NB4 (cell line): ENCODE measurements at places on chromosomes 2 and 18.

GRCh38 chr2:100939445-100939844, 62.6 kb upstream of the RPL31 start:
- DNase-seq, result no peak

- no peak for DNase-seq
Observed at GRCh38 chr2:9767656-9768281, 75.5 kb upstream of the TAF1B start.

GRCh38 chr2:112142525-112143078, 4.4 kb downstream of the FBLN7 start:
- DNase-seq, result no peak

GRCh38 chr18:3931013-3931315, 481.0 kb downstream of the TGIF1 start:
- DNase-seq, result no peak

DNA sequence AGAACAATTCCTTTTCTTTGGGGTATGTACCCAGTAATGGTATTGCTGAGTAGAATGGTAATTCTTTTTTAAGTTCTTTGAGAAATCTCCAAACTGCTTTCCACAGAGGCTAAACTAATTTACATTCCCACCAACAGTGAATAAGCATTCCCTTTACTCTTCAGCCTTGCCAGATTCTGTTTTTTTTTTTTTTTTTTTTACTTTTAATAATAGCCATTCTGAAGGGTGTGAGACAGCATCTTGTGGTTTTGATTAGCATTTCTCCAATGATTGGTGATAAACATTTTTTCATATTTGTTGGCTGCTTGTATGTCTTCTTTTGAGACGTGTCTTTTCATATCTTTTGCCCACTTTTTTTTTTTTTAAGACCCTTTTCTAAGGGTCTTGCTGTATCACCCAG, 137.4 kb downstream of the RTN4 start:
- no peak for DNase-seq

DNA sequence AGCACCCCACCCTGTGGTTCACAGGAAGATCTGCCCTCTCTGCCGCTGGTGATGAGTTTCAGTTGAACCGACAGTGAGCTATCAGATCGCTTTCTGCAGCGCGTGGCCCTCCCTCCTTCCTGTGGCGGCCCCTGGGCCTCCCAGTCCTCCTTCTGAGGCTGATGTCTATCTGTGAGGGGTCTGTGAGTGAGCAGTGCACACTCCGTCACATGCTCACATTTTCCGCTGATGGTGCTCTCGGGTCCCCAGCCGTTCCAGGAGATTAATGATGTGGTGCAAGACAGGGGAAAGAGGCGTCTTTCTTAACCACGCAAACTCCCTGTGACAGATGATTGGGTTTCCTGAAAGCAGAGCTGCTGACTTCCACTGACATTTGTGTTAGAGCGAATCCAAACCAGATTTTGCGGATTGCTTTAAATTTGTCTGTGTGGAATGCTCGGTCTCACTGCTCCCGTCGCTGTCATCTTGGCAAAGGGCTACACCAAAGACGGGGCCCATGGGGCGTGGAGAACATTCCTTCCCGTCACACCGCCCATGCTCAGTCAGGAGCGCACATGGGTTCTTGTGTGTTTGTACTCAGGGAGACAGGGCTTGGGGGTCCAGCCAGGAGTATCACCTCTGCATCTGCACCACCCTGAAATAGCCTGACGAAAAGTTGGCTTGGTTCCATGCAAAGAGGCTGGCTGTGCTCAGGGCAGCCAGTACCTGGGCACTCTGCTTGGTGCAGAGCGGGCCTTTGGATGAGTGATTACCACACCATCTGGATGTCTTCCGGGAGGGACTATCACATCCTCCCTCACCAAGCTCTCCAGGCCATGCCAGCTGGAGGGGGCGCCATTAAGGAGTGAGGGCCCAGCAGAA, 154.7 kb upstream of the HS6ST1 start:
- DNase-seq, result peak; percentile 100

DNA sequence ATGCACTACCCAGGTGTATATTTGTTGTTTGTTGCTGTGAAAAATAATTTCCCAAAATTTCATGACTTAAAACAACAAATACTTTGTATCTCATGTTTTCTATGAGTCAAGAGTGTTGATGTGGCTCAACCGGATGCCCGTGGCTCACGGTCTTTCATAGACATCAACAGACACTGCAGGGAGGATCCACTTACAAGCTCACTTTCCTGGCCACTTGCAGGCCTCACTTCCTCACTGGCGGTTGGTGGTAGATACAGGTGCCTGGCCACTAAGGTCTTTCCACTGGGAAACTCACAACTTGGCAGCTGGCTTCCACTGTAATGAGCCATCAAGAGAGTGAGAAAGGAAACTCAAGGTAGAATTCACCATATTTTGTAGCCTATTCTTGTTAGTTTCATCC, 662.9 kb downstream of the IRS1 start:
- peak; percentile 97 for DNase-seq

GRCh38 chr2:196592911-196593881, 46.3 kb upstream of the CCDC150 start:
- DNase-seq, result peak; percentile 15

- DNase-seq, result no peak
Observed at GRCh38 chr2:234247453-234248180, 197.1 kb downstream of the SPP2 start.

DNA sequence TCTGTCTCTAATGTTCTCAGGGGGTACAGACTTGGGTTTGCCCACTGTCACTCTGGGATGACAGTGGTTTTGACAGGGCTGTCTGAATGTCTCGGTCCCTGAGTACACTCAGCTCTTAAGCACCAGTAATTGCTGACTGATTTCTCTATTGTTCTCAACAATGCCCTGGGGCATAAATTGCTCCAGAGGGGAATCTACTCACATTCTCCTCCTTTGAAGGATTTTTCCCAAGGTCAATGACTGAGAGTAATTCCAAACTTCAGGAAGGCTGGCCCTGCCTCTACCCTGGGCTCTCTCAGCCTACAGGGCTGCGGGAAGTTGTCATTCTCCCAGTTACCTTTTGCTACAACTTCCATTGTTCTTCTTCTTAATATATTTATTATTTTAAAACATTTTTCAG, 36.5 kb downstream of the MC2R start:
- no peak for DNase-seq

DNA sequence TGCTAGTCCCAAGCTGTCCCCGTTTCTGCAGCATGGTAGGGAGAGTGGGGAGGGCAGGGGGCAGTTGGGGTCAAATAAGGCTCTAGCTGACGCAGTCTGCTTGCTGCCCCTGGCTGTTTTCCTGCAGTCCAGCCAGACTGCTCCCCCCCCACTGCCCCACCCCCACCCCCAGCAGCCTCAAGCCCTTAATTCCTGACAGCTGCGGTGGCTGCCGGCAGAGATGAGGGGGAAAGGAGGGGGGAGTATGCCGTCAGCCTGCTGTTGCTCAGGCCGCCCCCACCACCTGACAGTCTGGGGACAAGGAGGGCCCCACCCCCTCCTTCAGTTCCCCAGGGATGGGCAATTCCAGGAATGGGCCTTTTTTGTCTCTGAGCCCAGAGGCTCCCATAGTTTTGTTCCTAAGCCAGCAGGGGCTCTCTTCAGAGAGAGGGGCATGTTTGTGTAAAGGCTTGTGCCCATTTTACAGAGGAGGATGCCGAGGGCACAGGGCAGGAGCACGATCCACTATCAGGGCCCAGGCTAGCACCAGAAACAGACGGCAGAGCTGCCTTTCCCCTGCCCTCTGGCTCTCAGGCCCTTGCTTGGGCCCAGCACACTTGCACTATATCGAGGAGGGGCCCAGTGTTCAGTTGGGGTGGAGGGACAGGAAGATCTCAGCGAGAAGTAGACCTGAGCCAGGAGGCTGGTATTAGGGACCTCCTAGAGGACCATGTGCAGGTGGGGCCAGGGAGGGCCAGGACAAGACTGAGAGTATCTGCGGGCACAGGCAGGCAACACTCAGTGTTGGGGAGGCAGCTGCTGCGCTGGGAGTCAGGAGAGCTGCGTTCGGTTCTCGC, 1.5 kb upstream of the WNT10A start:
- no peak for DNase-seq

DNA sequence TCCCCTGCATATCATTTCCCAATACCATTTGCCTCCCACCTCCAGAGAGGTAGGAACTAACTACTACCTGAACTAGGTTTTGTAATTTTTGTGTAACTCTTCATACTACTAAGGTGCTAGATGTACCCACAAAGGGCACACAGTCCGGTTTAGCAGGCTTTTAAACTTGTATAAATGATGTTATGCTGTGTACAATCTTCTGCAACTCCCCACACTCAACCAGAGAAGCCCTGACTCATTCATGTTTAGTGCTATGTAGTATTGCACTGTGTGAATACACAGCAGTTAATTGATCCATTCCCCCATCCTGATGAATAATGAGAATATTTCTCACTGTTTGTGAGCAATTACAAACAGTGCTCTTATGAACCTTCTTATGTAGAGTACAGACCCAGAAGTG, 285.6 kb downstream of the SMAD2 start:
- DNase-seq, result no peak

GRCh38 chr2:200905618-200906296, 16.6 kb downstream of the NIF3L1 start:
- peak; percentile 82 for DNase-seq

- peak; percentile 20 for DNase-seq
Observed at GRCh38 chr2:191023235-191023679, 9.3 kb upstream of the STAT1 start.
